ENCODE measurements at places on chromosomes 13 and 19. TPM values are rescaled to one million over a fixed set of nuclear protein-coding genes. Genes with fewer than 3 reads are reported as not detected.

GRCh38 chr13:84844473-84844872 lies 954.7 kb downstream of the SLITRK6 start:
- no peak for ATAC-seq

- ATAC-seq = peak; percentile 85
Measured at GRCh38 chr19:48249502-48250014, 6.2 kb downstream of the CARD8 start.

DNA sequence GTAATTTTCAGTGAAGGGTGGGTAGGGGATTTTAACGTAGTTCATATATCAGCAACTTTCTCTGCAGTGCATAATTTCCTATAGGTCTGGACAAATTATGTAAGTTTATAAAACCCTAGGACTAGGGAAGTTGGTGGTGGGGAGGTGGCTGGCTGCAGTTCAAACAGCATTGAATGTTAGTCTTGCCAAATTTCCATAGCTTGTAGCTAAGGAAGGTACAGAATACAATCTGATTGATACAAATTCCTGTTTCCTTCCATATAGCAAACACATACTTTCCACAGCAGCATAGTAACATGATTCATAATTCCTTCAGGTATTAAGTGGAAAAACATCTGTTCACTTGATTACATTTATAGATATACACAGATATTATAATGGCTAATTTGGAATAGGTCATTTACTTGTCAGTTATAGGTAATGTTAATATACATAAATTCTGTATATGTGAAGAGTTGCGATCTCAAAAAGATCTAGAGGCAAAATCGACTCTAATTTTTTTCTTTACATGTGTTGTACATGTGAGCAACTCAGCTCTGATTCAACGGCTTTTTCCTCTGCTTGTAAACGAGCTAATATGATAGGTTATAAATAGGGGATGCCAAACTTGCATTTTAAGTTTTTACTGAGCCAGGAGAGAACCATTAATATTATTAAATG lies 233.4 kb upstream of the CSNK1A1L start:
- no peak for ATAC-seq

GRCh38 chr19:18385675-18386542 lies at the start of gene GDF15:
Gene GDF15 (plus strand): TSS chr19:18386158. CDS start chr19:18386190, 32 bp downstream.
- no peak for ATAC-seq

DNA sequence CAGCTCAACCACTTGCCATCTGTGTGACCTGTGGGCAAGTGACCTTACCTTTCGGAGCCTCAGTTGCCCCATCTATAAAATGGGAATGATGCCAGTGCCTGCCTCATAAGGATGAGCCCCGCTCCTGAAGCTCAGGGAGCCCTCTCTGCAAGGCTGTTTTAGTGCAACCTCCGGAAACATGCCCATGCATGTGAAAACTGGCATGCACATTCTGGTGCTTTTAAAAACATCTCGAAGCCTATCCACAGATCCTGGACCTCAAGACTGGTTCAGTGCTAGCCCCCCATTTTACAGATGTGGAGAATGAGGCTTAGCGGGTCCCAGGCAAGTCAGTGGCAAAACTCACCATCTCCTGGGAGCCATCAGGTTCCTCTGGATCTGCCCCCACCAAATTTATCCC lies 5.6 kb downstream of the CADM4 start:
- no peak for ATAC-seq

DNA sequence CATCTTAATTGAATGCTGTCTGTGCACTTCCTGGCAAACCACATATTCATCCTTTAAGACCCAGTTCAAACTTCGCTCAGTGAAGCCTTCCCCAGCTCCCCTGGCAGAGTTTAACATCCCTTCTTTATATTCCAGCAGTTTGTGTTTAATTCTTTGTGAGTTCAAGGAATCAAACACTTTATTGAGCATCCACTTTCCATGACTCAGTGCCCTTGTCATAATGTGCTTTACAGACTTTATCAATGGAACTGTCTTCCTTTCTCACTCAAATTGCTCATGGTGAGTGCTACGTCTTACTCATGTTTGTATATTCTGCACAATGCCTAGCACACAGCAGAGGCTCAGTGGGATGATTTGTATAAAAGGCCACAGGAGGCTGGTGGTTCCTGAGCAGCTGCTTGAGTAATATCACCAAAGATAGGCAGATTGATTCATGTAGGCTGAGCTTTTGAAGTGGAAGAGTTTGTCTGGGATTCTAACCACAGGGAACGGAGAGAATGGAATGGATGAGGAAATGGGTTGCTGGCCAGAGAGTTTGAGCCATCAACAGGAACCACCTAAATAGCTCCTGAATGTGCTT lies 44.2 kb downstream of the SERTM1 start:
- ATAC-seq = peak; percentile 21

DNA sequence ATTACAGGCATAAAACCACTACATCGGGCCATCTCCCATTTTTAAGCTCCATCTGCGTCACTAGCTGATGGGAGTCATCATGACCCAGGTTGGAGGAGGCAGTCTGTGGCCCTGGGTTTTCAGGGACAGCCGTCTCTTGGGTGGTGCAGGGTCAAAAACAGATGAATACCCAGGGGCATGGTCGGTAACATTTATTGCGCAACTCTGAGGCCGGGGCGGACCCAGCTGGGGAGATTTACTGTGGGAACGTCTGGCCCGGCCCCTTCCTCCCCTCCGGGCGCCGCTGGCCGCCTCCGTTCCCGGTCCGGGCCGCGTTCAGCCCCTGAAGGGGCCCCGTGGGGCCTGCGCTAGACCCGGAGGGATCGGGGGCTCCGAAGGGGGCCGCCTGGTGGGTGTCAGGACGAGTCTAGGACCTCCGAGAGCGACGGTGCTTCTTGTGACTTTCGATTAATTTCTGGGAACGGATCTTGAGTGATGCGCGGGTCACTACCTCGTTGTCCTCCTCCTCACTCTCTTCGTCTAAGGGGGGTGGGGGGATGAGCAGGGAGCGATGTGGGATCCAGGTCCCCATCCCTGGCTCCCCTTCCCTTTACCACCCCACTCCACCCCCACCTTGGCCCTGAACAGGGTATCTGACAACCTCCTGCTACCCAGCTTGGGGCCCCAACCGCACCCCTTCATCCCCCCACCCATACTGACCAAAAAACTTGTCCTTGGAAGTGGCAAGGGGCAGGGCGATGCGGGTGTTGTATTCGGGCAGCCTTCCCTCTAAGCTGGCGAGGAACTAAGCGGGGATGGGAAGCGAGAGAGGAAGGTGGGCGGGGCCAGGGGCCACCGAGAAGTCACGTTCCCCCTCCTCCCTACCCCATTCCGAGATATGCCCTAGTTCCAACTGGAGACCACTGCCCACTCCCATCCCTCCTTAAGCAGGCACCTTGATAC lies 1.6 kb upstream of the RGL3 start:
- ATAC-seq = peak; percentile 2

GRCh38 chr19:38388349-38389100 lies at the start of gene SPRED3:
Gene SPRED3 (plus strand): TSS chr19:38388697. CDS start chr19:38390303, 1,606 bp downstream.
- peak; percentile 5 for ATAC-seq

- ATAC-seq = no peak
Measured at GRCh38 chr19:58480481-58480830, 4.3 kb downstream of the ZNF446 start.

Gene TJP3
- total RNA-seq = 8.6 TPM

Gene ARHGEF7
- total RNA-seq = 70.2 TPM

Data from activated T-helper 17 cell treated with anti-CD3 and anti-CD28 coated beads, Interleukin-2, amount 50 U/mL, for 72 hours (primary cell).